ENCODE measurements at places on chromosomes 5 and 9.

DNA sequence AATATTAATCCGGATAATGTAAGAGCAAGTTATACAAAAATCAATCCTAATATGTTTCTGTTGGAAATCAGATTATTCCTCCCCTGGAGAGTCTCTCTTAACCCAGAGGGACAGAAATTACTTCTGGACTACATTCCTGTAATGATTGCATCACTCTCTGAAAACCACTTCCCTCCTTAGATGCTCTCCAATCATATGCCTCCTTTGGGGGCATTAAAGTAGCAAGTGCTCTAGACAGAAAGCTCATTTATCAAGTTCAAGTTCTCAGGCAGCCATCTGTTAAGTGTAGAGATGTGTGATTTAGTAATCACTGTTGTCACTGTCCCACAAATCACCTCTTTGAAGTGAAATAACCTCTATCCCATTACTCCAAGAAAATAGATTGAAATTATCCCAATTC is 247.1 kb downstream of the SLCO4C1 start:
- ATAC-seq: no peak

DNA sequence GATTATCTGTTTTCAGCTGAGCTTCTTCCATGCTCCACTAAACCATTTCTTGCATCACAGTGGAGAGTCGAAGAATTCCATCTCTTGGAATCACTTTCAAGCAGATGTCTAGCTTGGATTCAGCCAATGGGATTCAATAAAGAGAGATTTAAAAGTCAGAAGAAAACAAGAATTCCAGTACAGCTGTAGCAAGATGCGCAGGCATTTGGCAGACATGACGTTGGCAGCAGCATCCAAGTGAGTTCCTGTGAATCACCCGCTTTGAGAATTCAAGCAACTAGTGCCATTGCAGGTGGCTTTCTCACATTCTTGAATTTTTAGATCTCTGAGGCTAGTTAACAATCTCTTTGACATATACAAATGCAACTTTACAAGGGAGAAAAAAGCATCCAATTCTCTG is 467.0 kb downstream of the CDH10 start:
- no peak for ATAC-seq

DNA sequence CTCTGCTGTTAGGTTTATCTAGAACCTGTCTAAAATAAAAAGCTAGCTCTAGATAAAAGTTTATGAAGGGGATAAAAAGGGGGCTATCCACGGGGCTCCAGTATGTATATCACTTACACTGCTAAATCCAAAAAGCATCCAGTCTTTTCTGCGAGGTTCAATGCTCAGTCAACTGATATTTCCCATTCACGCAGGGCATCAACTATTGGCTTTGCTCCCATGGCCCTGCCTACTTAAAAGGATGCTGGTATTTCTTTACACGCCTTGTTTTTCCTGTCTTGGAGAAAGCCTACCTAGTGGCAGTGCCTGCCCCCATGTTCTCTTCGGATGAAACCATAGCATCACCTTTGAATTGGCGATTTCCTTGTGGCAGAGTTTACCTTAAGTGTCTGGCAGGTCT is 8.1 kb downstream of the SPRY4 start:
- no peak for ATAC-seq

GRCh38 chr5:80406980-80407734 is 707 bp upstream of the ZFYVE16 start:
- peak; percentile 82 for ATAC-seq

DNA sequence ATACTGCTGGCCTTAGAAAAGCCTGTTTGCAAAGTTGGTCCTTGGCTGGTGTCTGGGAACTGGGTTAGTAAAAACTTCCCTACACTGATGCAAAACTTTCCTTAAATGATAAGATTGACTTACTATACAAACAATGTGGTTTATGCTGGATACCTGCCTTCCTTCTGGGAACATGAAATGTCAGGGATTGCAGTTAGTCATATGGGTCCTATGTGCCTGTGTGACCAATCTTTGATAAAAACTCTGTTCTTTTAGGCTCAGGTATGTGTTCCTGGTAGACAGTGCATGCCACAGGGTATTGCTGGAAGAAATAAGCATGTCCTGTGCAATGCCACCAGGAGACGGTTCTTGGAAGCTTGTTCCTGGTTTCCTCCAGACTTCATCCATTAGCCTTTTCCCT is 173.3 kb downstream of the RMI1 start:
- no peak for ATAC-seq

GRCh38 chr5:79202076-79202475 is 33.9 kb upstream of the JMY start:
- no peak for ATAC-seq

DNA sequence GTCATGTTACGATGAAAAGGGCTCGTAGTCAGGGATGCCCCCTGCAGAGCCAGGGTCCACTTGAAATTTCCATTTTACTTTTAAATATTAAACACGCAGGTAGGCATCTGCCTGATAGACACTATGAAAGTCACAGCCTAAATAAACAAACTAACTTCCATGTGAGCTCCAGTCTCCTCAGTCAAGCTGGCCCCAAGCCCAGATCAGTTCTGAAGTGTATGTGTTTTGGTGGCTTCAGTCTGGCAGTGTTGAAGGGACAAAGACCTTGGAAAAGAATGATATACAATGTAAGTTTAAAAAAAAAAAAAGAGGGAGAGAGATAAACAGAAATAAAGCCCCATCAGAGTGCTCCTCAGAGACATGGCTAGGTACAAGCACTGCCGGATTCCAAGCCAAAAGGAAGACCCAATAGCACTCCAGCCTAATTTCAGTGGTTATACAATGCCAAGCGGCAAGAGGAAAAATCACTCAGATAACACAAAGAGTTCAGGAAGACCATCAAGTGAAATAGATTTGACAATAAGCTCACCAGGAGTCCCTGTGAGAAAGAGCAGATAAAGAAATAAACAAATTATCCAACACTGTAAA is 181.0 kb downstream of the BNC2 start:
- ATAC-seq: peak; percentile 53

GRCh38 chr9:137244486-137245449 is 3.7 kb downstream of the TUBB4B start:
- ATAC-seq: peak; percentile 0

DNA sequence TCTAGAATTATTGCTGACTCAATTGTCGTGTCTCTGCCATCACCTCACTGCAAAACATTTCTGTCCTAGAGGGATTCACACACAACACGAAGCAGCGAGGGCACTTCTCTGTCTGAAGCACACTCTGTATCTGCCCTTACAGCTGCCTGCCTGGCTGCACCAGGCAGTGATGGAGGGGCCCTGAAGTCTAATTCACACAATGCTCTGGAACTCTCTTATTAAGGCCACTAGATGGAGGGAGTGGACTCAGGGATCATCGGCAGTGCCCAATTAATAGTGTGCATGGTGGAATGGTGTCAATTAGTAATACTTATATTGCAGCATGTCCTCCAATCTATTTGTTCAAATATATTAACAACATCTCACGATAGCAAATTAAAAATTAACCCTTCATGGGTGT is 157.5 kb upstream of the MAP1B start:
- no peak for ATAC-seq

DNA sequence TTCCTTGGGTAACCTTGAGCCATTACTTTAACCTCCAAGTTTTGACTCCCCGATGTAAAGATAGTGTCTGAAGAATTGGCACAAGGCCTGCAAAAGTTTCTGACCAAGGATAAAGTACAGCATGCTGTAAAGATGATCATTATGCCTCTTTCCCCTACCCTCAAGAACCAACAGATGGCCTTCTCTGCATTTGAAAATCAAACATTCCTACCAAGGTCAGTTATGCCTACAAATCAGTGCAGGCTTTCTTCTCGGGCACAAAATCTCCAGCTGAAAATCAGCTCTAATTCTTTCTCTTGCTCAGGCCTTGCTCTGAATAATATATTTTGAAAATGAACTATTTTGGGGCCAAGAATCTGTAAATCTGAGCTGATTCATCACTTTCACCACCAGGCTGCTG is 59.7 kb downstream of the PPP2R2B start:
- ATAC-seq: peak; percentile 79

All from SK-N-SH treated with all-trans-retinoic acid at 6 μM for 48 hours (cell line).